Esophagus squamous epithelium (tissue), 5 donors: ENCODE measurements at places on chromosomes 6 and 20.

- H3K4me1 ChIP-seq: no peaks in the 10 kb centered on the region
- no peak overlapping the region for H3K27ac ChIP-seq
- H3K27me3 ChIP-seq: no peaks in the 10 kb centered on the region
- no peak overlapping the region for H3K4me3 ChIP-seq
- DNase-seq: no peak
- no peaks in the 10 kb centered on the region for H3K36me3 ChIP-seq
Observed at GRCh38 chr6:43383021-43383667, 13.7 kb upstream of the ZNF318 start.

DNA sequence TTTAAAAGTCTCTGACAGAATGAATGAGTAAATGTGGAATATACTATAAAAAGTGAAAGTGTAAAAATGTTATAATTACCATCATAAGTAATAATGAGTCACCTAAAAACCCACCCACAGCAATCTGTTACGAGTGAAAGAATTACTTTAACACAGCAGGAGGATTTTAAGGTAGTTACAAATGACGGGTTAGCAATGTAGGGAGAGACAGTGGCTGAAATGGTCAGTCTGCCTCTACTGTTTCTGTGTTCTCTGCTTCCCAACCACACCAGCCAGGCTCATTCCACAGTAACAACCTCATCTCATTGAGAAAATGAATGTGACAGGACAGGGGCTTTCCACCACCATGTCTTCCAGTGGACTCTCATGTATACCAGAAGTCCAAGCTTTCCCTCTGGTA, 124.4 kb upstream of the KCNK16 start:
- H3K36me3 ChIP-seq: no peaks in the 10 kb centered on the region
- no peak for DNase-seq
- H3K27ac ChIP-seq: no peak overlapping the region

DNA sequence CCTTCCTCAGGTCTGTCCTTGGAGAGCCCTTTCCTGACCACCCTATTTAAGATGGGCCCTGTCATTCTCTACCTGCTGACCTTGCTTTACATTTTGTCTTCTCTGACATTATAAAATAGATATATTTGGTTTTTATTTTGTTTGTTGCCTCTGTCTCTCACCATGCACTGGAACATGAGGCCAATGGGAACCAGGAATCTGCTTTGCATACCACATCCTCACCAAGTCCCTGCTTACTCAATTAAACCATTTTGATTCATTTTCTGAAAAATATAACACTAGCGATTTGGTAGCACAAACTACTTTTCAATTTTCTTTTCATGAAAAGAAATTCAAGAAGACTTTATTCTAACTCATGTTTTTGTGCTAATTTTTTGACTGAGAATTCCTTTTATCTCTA, 32.8 kb upstream of the POPDC3 start:
- no peaks in the 10 kb centered on the region for H3K36me3 ChIP-seq
- H3K27ac ChIP-seq: no peak overlapping the region
- H3K27me3 ChIP-seq: no peaks in the 10 kb centered on the region
- H3K4me3 ChIP-seq: no peak overlapping the region
- H3K4me1 ChIP-seq: no peaks in the 10 kb centered on the region

DNA sequence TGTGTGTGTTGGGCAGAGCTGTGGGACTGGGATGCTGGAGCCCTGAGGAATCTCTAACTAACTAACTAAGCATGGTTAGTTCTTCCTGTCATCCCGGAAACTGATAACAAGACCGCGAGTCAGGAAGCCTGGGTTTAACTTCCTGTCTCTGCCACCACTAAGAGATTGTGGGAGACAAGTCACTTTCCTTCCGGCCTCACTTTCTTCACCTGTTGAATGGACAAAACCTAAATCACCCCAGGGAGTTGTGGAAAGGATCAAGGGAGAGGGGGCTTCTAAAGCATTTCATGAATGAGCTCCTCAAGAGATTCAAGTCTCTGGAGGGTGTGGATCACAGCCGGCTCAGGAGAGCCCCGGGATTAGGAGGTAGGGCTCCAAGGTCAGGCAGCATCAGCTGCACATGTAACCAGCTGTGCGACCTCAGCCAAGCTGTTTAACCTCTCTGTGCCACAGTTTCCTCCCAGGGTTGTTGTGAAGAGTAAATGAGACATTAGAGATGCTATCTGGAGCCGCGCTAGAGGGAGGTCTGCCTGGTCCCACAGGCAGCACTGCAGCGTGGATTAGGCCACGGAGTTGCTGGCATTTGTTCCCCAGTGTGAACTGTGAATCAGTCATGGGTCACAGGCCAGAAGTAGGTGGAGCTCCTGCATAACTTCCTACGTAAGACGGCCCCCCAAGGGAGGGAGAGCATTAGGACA, 105.1 kb downstream of the TOX2 start:
- DNase-seq: no peak
- H3K27ac ChIP-seq: no peak overlapping the region
- no peaks in the 10 kb centered on the region for H3K36me3 ChIP-seq

- no peak for DNase-seq
- H3K27me3 ChIP-seq: peaks cover 10% of the 10 kb centered on the region
- no peaks in the 10 kb centered on the region for H3K36me3 ChIP-seq
- no peak overlapping the region for H3K27ac ChIP-seq
Observed at GRCh38 chr6:1502041-1502440, 107.7 kb upstream of the FOXC1 start.

DNA sequence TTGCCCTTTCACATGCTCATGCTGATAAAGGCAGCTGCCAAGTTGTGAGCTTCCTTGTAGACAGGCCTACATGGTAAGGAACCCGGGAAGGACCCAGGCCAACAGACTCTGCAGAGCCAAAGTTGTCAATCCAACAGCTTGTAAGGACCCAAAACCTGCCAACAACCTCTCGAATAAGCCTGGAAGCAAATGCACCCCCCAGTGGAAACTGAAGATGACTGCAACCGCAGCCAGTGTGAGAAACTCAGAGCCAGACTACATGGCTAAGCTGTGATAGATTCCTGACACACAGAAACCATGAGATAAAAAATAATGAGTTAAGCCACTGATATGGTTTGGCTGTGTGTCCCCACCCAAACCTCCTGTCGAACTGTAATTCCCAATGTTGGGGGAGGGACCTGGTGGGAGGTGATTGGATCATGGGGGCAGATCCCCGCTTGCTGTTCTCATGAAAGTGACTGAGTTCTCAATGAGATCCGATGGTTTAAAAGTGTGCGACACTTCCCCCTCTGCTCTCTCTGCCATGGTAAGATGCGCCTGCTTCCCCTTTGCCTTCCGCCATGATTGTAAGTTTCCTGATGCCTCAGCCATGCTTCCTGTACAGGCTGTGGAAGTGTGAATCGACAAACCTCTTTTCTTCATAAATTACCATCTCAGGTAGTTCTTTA, 18.8 kb upstream of the CLPSL2 start:
- no peak overlapping the region for H3K27ac ChIP-seq
- H3K36me3 ChIP-seq: no peaks in the 10 kb centered on the region
- peaks cover 4% of the 10 kb centered on the region for H3K4me1 ChIP-seq

GRCh38 chr6:23111984-23112383, 542.6 kb downstream of the HDGFL1 start:
- H3K36me3 ChIP-seq: no peaks in the 10 kb centered on the region
- H3K27ac ChIP-seq: no peak overlapping the region
- no peaks in the 10 kb centered on the region for H3K27me3 ChIP-seq
- no peak overlapping the region for H3K4me3 ChIP-seq
- no peak for DNase-seq

- no peak overlapping the region for H3K27ac ChIP-seq
- no peak for DNase-seq
- H3K36me3 ChIP-seq: no peaks in the 10 kb centered on the region
- no peak overlapping the region for H3K4me3 ChIP-seq
- no peaks in the 10 kb centered on the region for H3K27me3 ChIP-seq
Observed at GRCh38 chr20:40641202-40641601, 47.8 kb downstream of the MAFB start.

GRCh38 chr6:169287675-169288074, 34.0 kb upstream of the THBS2 start:
- no peaks in the 10 kb centered on the region for H3K27me3 ChIP-seq
- H3K4me3 ChIP-seq: no peak overlapping the region
- H3K36me3 ChIP-seq: no peaks in the 10 kb centered on the region
- H3K4me1 ChIP-seq: no peaks in the 10 kb centered on the region
- no peak overlapping the region for H3K27ac ChIP-seq
- DNase-seq: no peak
